MV-4-11 (cell line): ENCODE measurements at places on chromosomes 3 and 15.

DNA sequence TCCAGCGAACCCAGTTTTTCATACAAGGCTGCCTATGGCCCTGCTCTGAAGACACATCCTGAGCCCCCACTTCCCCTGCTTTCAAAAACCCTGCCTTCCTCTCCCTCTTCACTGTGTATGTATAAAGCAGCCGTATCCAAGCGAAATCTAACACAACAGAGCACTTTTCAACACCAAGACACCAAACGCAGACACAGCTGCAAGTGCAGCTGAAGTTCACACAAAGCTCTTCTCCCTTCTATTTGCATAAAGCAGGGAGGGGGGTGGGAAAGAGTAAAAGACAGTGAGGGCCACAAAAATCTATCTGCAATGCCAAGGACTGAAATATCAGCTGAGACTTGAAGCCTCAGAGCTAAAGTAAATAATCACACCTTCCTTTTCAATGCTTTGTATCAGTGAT, 35.1 kb upstream of the CSPG5 start:
- no peak for DNase-seq

GRCh38 chr3:567488-568185, 371.1 kb downstream of the CHL1 start:
- no peak for DNase-seq

GRCh38 chr3:89303701-89304100, 196.3 kb downstream of the EPHA3 start:
- DNase-seq, result no peak

DNA sequence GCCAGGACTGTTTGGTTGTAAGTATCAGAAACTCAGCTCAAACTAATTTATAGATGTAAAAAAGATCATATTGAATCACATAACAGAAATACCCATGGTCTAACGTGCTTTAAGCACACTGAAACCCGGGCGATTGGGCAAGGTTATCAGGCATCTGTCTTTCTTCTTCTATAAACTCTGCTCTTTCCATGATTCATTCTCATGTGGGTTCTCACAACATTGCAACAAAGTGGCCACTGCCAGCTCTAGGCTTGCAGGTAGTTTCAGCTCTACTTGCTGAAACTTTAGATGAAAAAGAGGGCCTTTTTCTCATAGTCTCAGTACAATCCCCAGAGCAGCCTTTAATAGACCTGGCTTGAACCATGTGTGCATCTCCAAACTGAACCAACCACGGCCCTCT, 456.1 kb downstream of the MFSD1 start:
- DNase-seq, result no peak

GRCh38 chr15:40217166-40217824, 21.6 kb upstream of the PAK6 start:
- DNase-seq, result peak; percentile 70

GRCh38 chr3:125186261-125186787, 26.2 kb downstream of the SLC12A8 start:
- no peak for DNase-seq

GRCh38 chr3:172675441-172676193, 35.2 kb downstream of the NCEH1 start:
- DNase-seq, result peak; percentile 47

DNA sequence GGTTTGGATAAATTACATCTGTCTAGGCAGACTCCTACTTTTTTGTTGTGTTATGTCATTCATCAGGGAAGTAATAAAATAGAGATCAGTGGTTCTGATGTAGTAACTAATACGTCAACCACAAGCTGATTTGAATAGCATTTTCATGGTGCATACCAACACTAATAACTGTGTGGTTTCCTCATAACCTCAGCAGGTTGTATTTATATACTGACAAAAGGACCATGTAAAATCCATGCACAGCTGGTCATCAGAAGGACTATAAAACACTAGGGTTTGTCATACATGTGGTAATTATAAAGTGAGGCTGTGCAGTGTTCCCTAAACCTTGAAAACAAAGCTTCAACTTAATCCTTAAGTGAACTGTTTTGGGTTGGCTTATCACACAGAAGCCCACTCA, 216.8 kb upstream of the RBMS3 start:
- no peak for DNase-seq

DNA sequence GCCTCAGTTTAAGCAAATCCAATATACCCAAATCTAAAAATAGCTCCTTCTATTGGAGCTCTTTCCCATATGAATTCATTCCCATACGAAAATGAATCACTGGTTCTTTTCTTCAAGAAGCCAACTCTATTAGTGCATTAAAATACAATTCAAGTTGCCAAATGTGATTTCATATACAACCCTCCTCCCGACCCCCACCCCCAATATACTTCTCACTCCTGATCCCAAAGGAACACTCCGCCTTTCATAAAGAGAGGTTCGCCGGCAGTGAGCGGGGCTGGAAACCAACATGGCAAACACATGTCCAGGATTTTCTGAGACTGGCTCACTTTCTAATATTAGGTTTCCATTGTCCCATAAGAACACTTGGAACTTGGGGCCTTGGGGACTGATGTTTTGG, 48.5 kb downstream of the MAGEF1 start:
- no peak for DNase-seq

DNA sequence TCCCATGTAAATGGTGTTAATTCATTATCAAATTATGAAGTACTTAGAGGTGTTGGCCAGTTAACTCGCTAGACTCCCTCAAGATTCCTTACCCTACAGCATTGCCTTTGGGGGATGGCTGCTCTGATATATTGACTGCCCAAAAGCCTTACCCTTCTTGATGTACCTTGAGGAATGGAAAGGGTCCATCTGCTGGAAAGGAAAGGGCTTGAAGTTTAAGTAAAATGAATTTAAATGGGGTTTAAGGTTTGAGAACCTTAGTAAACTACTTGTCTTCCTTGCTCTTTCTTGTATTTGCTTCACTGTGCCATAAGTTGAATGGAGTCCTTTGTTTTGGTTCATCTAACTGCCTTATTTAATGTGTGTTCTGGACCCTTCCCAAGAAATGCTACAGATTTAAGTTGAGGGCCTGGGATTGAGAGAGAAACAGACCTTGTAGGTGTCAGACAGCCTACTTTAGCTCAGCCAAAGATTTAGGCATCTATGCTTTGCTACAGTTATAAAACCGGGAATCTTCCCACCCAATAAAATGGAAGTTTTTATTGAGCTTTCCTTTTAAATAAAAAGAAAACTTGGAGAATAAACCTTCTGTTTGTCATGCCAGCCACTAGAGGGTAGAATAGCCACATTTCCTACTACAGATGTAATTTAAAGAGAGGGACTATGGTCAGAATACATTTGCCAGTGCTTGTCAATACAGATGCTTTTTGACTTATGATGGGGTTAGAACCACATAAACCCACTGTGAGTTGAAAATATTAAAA, 25.3 kb downstream of the CMSS1 start:
- peak; percentile 30 for DNase-seq

DNA sequence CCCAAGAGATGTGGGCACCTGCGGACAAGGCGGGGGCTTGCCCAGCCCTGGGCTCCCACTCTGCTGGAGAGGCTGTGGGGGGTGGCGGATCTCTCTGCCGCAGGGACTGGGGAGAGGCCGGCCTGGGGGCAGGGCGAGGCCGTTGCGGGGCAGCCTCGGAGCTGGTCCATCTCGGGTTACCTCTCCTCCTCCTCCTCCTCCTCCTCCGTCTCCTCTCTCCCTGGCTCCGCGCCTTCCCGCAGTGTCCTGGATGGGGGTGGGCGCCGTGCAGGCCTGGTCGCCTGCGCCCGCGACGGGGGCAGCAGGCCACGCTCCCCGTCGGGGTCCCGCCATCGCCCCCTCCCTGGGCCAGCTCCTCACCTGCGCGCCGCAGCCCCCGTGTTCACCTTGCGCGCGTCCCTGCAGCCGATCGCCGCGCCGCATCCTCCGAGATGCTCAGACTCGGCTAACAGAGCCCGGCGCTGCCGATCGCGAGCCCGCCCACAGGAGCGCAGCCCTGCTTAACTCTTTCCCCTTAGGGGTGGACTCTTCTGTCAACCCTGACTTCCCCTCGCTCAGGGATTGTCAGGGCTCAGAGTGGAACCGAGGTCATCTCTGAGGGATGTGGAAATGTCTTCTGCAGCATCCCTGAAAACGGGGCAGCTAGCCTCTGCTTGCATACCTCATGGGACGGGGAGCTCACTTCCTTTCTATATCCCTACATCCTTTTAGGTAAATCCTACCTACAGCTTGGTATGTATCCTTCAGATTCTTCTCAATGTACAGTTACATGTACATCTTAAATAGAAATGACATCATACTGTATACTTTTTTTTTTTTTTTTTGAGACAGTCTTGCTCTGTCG, at the start of gene PRRT3:
Gene PRRT3 (minus strand): TSS at position 447 of the 844 bp plus-strand sequence. CDS start 2,293 bp downstream, outside the sequence.
- peak; percentile 49 for DNase-seq

- peak; percentile 90 for DNase-seq
These were observed 17.3 kb downstream of the KPNA1 start for GRCh38 chr3:122497425-122497824.

DNA sequence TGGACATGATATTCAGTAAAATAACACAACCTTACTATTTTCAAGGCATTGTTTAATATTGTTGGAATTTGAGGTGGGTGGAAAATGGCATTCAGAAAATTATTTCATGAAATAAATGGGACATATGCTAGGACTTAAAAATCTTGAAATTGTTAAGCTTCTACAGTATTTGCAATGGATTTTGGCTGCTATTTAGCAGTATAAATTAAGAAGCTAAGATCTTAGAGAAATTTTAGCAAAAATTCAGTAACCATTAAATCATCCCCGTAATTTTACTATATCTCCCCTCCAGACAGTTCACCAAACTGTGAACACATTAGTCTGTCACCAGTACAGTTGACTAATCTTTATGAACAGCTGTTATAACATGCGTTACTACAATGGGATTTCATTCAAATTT, 8.2 kb downstream of the DIPK2A start:
- no peak for DNase-seq

DNA sequence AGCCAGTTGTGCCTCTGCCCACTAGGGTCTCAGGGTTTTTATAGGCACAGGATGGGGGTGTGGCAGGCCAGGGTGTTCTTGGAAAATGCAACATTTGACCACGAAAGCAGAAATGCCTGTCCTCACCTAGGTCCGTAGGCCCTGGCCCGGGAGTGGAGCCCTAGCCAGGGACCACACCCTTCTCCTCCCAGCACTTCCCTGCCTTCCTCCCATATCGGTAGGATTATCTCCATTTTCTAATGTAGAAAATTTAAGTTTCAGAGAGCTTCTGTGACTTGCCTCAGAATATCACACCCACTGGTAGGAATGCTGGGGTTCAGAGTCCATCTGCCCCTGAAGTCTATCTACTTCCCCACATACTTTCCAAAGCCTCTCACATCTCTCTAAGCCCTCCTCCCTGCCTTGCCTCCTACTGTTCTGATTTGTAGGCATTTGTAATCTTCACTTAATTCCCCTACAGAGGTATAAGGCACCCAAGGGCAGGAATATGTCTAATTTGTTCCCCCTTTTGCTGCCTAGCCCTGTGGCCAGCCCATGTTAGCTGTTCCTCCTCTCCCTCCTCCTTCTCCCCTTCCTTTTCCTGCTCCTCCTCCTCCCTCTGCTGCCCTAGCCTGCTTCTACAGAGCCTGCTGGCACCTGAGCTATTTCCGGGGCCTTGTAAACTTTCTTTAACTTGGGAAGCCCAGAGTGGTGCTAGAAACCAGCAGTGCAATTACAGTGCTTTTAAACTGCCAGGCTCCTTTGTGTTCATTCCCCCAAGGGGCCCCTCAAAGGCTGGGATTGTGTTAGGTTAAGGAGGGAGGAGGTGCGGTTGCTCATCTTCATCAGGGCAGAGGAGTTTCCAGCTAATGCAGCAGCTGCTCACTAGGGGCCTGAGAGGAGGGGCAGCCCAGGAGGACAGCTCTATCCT, 71.1 kb downstream of the MRPL46 start:
- no peak for DNase-seq

DNA sequence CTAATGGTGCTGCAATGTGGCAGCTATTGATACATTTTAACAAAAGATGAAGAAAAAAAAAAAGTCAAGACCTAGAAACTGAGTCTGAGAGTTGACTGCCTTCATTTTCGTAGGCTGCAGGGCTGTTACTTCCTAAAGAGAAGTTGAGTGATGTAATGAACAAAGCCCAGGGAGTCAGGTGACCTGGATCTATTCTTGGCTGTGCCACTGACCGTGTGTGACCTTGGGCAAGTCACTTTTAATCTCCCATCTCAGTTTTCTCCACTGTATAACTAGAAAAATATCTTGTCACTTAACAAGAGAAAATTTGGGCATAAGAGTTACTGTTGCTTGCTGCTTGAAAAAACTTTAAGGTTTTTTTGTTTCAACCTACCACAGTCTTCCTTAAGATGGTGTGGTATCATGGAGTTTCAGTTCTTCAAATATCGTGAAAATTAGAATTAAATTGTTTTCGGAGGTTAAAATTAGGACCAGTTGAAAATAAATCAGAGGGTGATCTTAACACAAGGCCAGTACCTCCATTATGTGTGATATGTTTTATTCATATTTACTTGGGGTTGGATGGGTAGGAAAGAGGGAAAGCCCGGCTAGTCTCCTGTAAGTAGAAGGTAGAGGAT, 5.8 kb downstream of the FMN1 start:
- DNase-seq, result peak; percentile 70

GRCh38 chr3:70980646-70981170, 602.8 kb downstream of the FOXP1 start:
- no peak for DNase-seq

- DNase-seq, result no peak
These were observed 31.1 kb upstream of the NEO1 start for GRCh38 chr15:73021139-73021621.

- DNase-seq, result peak; percentile 69
These were observed 18.4 kb downstream of the GYG1 start for GRCh38 chr3:149009732-149010131.

- DNase-seq, result peak; percentile 78
These were observed 31.4 kb upstream of the ITPKA start for GRCh38 chr15:41462084-41462795.

DNA sequence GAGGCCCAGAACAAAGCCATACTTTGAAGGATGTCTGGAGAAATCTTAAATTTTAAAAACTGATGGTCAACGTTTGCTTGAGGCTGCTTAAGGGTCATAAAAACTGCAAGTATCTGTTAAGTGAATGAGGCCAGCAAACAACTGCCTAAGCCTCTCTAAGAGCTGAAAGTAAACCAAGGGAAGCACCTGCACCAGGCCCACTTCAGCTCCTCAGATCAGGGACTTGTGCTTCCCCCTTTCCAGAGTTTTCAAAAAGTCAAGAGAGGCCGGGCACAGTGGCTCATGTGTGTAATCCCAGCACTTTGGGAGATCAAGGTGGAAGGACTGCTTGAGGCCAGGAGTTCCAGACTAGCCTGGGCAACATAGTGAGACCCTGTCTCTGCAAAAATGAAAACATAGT, 9.1 kb downstream of the FBXL22 start:
- no peak for DNase-seq

GRCh38 chr3:52120556-52121463, 33.4 kb downstream of the POC1A start:
- peak; percentile 16 for DNase-seq

GRCh38 chr15:90248789-90249202, 560 bp upstream of the TTLL13 start:
- DNase-seq, result no peak

- DNase-seq, result no peak
These were observed 557 bp downstream of the DENND4A start for GRCh38 chr15:65791335-65792137.

GRCh38 chr15:81040757-81041156, 40.0 kb downstream of the TLNRD1 start:
- no peak for DNase-seq

GRCh38 chr3:46717447-46718231, at the start of gene PRSS50:
TSS of gene PRSS50 (minus strand) at chr3:46717869. CDS start at chr3:46717824, 45 bp downstream.
- DNase-seq, result no peak
